Lower lobe of right lung (tissue), 2 donors: ENCODE measurements at places on chromosomes 13 and 19. TPM values are rescaled to one million over a fixed set of nuclear protein-coding genes. Genes with fewer than 3 reads are reported as not detected.
A peak's percentile ranks its signal among the peaks of the same experiment; 100 is the strongest.

Gene ZNF439
- 11.2 TPM for total RNA-seq

Gene SCN1B
- 9.8 TPM for total RNA-seq

Gene LMO7
- total RNA-seq = 447 TPM

Gene GJB6
- not detected for total RNA-seq

Gene IGFL1
- total RNA-seq = not detected

Gene NALCN
- 0.83 TPM for total RNA-seq

Gene VSTM1
- total RNA-seq = 1.7 TPM

Gene KLK3
- not detected for total RNA-seq

Gene ZNF790
- total RNA-seq = 7.6 TPM

Gene SIGLEC5
- 3.1 TPM for total RNA-seq

Gene ZNF471
- total RNA-seq = 7.6 TPM

DNA sequence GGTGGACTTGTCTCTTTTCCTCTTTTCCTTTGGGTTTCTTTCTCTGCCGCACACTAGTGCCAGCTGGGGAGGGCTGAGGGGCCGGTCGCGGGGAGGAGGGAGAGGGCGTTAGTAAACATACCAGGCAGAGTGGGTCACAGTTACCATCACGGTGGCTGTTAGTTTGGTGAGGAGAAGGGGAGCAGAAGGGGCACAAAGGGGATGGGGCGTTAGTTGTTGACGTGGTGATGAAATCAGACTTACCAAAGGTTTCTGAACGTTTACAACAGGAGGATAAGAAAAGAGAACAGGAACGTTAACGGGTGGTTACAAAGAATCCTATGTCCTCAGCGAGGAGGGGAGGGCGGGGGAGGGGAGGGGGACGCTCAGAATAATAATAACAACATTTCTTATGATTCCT is 77.9 kb downstream of the PTPRS start:
- no peaks in the 10 kb centered on the region for H3K4me1 ChIP-seq
- no peak for DNase-seq
- H3K36me3 ChIP-seq = peaks cover 38% of the 10 kb centered on the region
- no peaks in the 10 kb centered on the region for H3K27me3 ChIP-seq
- no peak overlapping the region for H3K4me3 ChIP-seq

GRCh38 chr19:33292595-33293254 is 9.6 kb downstream of the CEBPA start:
- H3K4me3 ChIP-seq = no peak overlapping the region
- peaks cover 3% of the 10 kb centered on the region for H3K27me3 ChIP-seq
- peak overlapping the region; percentile 84 for H3K27ac ChIP-seq

GRCh38 chr19:58479736-58480480 is 3.8 kb downstream of the ZNF446 start:
- no peak overlapping the region for H3K27ac ChIP-seq
- H3K4me3 ChIP-seq = no peak overlapping the region
- peaks cover 16% of the 10 kb centered on the region for H3K4me1 ChIP-seq
- DNase-seq = no peak
- no peaks in the 10 kb centered on the region for H3K27me3 ChIP-seq

DNA sequence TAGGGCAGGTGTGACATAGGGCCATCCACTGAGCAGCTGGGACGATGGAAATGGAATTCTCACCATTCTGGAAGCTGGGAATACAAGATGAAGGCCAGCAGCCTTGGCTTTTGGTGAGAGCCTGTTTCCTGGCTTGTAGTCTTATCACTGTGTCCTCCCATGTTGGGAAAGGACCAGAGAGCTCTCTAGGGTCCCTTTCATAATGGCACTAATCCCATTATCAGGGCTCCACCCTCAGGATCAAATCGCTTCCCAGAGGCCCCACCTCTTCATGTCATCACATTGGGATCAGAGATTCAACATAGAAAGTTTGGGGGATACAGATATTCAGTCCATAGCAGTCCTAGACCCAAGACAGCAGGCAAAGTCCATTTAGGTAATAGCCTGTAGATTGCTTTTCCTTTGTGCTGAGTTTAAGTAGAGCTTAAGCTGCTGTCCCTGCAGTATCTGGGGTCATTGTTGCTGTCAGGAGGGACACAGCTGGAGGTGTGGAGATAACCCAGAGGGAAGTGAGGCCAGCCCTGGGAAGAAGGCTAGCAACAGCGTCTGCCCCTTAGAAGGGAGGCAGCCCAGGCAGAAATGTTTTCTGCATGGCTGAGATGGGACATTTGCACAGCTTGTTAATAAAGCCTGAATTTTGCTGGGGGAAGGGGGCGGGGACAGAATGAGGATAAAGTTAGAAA is 136.5 kb upstream of the GPR12 start:
- no peaks in the 10 kb centered on the region for H3K36me3 ChIP-seq
- H3K4me3 ChIP-seq = no peak overlapping the region
- peaks cover 21% of the 10 kb centered on the region for H3K27me3 ChIP-seq

DNA sequence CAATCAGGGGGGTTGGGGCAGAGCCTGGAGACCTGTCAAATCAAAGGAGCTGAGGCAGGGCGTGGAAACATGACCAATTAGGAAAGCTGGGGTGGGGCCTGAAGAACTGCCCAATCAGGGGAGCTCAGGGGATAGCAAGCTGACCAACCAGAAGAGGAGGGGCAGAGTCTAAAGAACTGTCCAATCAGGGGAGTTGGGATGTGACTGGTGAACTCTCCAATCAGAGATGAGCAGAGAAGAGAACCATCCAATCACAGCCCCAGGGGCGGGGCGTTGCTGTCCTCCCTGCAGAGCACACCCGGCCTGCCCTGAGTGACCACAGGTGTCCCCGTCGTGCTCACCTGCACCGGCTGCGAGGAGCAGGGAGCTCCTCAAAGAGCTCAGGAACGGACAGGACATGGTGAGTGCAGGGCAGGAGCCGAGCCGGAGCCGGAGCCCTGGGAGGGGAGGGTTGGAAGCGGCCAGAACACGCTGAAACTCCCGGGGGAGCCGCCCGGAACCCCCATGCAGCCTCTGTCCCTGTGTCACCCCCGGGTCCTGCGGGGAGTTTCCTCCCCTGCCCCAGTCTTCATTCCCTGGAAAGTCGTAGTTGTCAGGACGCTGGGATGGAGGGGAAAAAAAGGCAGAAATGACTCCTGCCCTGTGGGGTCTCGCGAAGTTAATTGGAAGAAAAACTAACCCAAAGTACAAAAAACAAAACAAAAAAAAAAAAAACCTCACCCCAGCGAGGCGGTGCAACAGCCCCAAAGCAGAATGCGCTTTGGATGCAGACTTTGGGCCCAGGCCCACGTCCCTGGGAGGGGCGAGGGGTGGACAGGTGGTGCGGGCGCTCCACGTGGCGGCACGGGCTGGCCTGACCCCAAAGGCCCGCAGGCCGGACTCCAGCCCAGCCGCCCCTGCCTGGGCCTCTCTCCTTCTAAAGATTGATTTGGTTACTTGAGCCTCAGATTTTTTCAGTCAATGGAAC is at the start of gene ZNF556:
Gene ZNF556, plus strand, starts transcription at position 311 of the 967 bp plus-strand sequence. Its CDS starts 87 bp downstream, at position 398.
- no peak within 1 kb of the TSS for H3K4me3 ChIP-seq
- DNase-seq = no peak

DNA sequence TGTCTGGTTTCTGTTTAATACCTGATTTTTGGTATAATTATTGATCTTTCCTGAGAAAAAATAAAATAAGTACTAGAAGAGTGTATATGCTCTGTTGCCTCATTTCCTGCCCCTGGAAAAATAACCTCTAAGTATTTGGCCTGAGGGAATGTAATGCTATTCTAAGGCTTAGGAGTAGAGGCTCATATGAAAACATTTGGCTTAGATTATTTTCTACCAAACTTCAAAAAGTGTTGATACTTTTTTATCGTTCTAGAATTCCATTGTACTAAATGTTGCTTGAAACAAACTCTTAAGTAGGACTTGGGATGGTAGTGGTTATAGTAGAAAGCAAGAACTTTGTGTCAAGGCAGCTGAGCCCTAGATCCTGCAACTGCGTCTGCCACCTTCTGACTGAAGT is 57.8 kb downstream of the COG3 start:
- H3K27ac ChIP-seq = no peak overlapping the region
- H3K27me3 ChIP-seq = no peaks in the 10 kb centered on the region
- DNase-seq = no peak
- peaks cover 6% of the 10 kb centered on the region for H3K4me1 ChIP-seq
- H3K4me3 ChIP-seq = no peak overlapping the region

GRCh38 chr13:92451060-92451459 is 775.5 kb upstream of the GPC6 start:
- no peaks in the 10 kb centered on the region for H3K36me3 ChIP-seq
- H3K27me3 ChIP-seq = no peaks in the 10 kb centered on the region
- DNase-seq = no peak
- H3K4me1 ChIP-seq = no peaks in the 10 kb centered on the region
- no peak overlapping the region for H3K27ac ChIP-seq

DNA sequence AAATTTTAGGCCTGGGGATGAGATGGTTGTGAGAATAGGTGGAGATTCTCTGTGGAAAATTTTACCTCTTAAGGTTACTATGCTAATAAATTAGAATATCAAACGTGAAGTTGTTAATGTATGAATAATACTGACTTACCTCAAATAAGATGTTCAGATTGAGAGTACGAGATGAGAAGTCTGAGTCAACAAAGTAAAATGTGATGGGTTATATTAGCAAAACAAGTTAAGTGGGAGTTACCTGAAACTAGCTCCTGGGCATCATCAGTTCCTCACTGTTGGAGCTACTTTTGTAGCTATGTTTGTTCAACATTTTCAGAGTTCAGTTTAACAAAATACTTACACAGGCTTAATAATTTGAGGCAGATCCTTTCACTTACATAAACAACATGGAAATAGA is 108.6 kb downstream of the PIBF1 start:
- H3K36me3 ChIP-seq = peaks cover 8% of the 10 kb centered on the region
- H3K27me3 ChIP-seq = no peaks in the 10 kb centered on the region
- no peaks in the 10 kb centered on the region for H3K4me1 ChIP-seq
- no peak overlapping the region for H3K4me3 ChIP-seq
- H3K27ac ChIP-seq = no peak overlapping the region

GRCh38 chr13:26813980-26814348 is 53.4 kb upstream of the GPR12 start:
- H3K27me3 ChIP-seq = peaks cover 5% of the 10 kb centered on the region
- H3K36me3 ChIP-seq = no peaks in the 10 kb centered on the region
- H3K4me1 ChIP-seq = no peaks in the 10 kb centered on the region
- DNase-seq = no peak

GRCh38 chr13:66040506-66040905 is 1189.6 kb downstream of the PCDH9 start:
- no peaks in the 10 kb centered on the region for H3K36me3 ChIP-seq
- no peak overlapping the region for H3K27ac ChIP-seq
- DNase-seq = no peak

DNA sequence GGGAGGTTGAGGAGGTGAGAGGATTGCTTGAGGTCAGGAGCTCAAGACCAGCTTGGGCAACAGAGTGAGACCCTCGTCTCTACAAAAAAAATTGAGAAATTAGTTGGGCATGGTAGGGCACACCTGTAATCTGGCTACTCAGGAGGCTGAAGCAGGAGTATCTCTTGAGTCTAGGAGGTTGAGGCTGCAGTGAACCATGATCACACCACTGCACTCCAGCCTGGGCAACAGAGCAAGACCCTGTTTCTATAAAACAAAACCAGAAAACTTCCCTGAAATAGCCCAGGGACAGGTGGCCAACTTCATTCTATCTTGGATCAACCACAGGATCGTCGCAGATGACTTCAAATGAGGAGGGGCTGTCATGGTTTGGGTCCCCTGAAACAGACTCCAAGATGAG is 28.7 kb downstream of the COLGALT1 start:
- H3K27ac ChIP-seq = no peak overlapping the region
- DNase-seq = no peak
- peaks cover 36% of the 10 kb centered on the region for H3K36me3 ChIP-seq
- H3K4me3 ChIP-seq = no peak overlapping the region
- no peaks in the 10 kb centered on the region for H3K4me1 ChIP-seq
- no peaks in the 10 kb centered on the region for H3K27me3 ChIP-seq

DNA sequence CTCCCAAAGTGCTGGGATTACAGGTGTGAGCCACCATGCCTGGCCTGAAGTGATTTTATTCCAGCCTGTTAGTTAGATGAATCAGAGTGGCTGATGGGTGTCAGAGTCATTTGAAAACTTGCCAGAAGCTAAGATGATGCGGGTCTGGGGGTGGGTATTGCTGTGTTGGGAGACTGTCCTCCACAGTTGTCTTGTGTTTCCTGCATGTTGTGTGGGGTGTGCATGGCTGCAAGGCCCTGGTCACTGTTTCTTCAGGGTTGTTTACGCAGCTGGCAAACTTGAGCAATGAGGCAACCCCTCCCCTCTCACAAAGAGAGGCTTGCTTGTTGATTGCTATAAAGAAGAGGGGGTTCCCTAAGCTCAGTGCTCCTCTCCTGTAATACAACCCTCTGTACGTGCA is 71.8 kb downstream of the TRPM4 start:
- no peak overlapping the region for H3K27ac ChIP-seq
- H3K27me3 ChIP-seq = no peaks in the 10 kb centered on the region
- no peak overlapping the region for H3K4me3 ChIP-seq

- no peak overlapping the region for H3K4me3 ChIP-seq
- no peak overlapping the region for H3K27ac ChIP-seq
- H3K4me1 ChIP-seq = no peaks in the 10 kb centered on the region
- H3K36me3 ChIP-seq = no peaks in the 10 kb centered on the region
- H3K27me3 ChIP-seq = peaks cover 4% of the 10 kb centered on the region
Measured at GRCh38 chr19:29549105-29550070, 23.6 kb downstream of the VSTM2B start.

GRCh38 chr19:35776102-35776788 is 881 bp downstream of the ARHGAP33 start:
- peaks cover 17% of the 10 kb centered on the region for H3K4me1 ChIP-seq
- peak overlapping the region; percentile 92 for H3K4me3 ChIP-seq
- DNase-seq = no peak
- H3K36me3 ChIP-seq = peaks cover 9% of the 10 kb centered on the region
- no peaks in the 10 kb centered on the region for H3K27me3 ChIP-seq

DNA sequence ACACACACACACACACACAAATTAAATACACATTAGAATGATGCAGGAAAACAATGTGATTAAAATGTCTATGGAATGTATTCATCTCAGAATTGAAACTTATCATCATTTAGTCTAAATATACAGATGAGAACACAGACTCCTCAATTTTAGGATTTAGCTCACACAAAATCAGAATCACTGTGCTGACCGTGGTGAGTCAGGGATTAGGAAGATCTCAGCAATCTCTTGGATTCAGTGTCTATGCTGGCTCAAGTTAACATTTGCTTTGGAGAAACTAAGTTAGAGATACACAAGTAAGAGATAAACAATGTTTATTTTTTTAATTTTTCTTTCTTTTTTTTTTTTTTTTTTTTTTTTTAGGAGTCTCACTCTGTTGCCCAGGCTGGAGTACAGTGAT is 323.6 kb downstream of the KLF12 start:
- DNase-seq = no peak
- no peaks in the 10 kb centered on the region for H3K27me3 ChIP-seq
- H3K36me3 ChIP-seq = no peaks in the 10 kb centered on the region
- H3K4me3 ChIP-seq = no peak overlapping the region
- H3K4me1 ChIP-seq = no peaks in the 10 kb centered on the region

DNA sequence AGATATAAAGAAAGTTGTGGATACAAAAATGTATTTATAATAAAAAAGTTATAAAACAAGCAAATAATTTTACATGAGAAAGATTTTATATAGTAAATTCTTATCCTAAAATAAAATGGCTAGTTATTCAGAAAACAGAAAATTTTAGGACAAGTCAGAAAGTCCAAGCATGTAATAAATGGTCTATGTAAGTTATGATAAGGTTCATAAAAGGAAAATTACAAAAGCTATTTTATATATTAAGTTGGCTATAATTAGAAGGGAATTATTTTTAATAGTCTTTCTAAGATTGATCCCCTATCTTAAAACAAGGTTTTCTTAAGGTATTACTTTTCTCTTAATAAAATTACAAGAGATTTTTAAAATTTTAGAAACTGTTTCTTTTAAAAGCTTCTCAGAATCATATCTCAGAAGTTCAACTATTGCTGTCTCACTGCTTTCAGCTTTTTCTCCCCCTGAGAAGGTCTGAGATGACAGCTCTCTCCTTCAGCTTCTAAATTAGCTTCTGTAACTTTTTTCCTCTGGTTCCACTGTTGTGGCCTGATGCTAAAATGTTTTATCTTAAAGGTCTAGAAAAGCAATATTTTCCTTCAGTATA is 8.7 kb downstream of the CCDC169 start:
- no peak for DNase-seq
- no peaks in the 10 kb centered on the region for H3K27me3 ChIP-seq
- no peak overlapping the region for H3K4me3 ChIP-seq
- H3K36me3 ChIP-seq = no peaks in the 10 kb centered on the region
